ENCODE measurements at places on chromosomes 7 and 10.
A peak's percentile ranks its signal among the peaks of the same experiment; 100 is the strongest.

GRCh38 chr10:5698062-5698461, 13.4 kb downstream of the TASOR2 start:
- no peak for DNase-seq

DNA sequence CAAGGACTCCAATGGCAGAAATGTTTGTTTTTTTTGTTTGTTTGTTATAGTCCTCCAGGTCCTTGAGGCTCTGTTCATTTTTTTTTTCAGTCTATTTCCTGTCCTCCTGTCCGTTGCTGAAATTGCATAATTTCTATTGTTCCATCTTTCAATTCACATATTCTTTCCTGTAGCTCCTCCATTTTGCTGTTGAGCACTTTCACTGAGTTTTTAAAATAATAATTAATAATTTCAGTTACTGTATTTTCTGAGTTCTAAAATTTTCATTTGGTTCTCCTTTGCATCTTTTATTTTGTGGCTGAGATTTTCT, 202.3 kb upstream of the AGR3 start:
- DNase-seq: no peak

- no peak for DNase-seq
These were observed 62.4 kb upstream of the PAX2 start for GRCh38 chr10:100683004-100683403.

GRCh38 chr10:89238956-89239644, 12.5 kb downstream of the LIPA start:
- DNase-seq: no peak

- DNase-seq: no peak
These were observed 97.8 kb downstream of the AGMO start for GRCh38 chr7:15463801-15464666.

DNA sequence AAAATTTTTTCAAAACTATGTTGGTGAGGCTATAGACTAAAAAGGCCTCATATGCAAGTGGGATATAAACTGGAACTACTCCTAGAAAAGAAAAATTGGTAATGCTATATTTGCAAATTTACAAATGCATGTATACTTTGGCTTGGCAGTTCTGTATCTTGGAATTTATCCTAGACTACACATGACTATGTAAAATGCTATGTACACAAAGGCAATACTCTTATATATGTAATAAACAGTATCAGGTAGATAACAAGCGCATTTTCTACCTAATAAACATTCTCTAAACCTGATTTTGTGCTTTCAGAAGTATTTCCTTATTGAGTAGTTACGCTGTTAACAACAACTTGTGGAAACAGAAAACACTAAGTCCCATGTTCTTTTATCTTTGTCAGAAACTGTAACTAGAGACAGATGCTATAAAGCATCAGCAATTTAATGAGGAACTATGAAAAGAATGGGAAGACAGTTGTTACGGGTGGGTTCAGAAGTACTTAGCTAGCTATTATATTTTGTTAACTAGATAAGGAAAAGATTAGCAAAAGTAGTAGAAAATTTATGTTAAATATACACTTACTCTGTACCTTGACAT, 107.8 kb downstream of the ARHGAP12 start:
- DNase-seq: no peak

DNA sequence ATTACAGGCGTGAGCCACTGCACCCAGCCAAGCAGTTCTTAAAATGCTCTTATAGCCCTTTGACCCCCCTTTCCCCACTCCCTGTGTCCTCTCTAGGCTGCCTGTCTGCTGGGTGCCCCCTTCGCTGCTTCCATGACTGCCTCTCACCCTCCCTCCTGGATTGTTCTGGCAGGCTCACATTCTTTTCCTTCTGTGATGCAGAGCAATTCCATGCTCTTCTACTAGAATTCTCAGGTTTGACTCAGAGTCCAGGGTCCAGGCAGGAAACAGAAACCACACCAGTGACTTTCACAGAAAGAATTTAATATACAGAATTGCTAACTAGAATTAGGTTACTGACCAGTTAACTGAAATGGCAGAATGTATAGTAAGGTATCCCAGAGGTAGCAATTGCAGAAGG, 244.8 kb downstream of the BAMBI start:
- DNase-seq: no peak

DNA sequence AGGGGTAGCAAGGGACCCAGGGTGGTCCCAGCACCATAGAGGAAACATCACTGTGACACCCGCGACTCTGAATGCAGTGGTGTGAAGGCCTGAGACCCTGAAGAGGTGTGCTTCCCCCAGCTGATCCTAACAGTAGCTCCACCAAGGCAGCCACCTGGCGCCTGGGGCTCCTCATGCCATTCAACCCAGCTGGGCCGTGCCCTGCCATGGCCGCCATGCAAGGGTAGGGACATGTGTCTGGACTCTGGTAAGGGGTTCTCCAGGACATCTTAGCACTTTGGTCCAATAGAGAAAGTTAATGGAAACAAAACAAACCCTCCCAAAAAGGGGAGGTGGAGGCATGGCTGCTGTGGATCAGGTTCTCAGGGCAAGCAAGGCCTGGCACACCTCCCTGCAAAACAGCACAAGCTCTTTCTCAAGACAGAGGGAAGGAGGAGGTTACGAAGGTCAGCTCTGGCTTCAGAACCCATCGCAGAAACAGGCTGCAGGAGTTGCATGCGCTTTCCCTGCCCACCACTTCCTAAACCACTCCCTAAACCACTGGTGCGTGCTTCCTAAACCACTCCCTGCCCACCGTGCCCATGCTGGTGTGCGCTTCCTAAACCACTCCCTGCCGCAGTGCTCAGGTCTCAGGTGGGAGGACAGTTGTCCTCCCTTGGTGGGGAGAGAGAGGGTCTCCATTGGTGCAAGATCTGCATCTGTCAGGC, 108.7 kb downstream of the LARP4B start:
- no peak for DNase-seq

DNA sequence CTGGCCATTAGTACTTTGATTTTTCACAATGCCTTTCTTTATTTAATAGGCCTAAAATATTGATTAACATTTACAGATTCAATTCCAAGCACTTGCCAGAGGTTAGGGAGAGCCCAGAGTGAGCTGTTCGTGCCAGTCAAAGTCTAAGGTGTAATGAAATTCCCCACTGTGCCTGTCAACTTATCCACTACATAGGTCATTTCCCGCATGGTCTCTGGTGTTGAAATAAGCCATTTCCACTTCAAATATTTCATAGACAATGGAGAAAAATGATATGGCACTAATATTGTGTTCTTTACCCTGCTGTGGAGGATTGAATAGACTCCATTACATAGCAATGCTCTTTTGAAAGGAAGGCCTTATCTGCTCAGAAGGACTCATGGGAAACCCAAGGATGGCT, 978.1 kb upstream of the CELF2 start:
- no peak for DNase-seq

DNA sequence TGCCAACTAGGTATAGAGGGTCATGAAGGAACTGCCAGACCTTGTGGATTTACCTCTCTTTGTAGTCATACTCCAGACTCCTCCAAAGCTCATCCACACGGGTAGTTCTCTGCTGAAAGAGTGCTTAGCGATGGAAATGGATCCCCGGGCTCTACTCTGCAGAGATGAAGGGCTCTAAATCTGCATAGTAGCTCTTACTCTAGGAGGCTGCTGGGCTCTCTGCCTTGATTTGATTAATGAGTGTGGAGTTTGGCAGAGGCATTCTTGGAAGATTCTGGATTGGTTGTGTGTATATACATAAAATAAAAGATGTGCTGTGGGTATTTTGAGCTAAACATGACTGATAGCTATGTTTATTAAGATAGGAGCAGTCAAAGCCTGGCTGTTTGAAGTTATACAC, 21.3 kb upstream of the CPXM2 start:
- DNase-seq: no peak

GRCh38 chr10:79049931-79050895, 18.6 kb upstream of the ZMIZ1 start:
- DNase-seq: peak; percentile 37

DNA sequence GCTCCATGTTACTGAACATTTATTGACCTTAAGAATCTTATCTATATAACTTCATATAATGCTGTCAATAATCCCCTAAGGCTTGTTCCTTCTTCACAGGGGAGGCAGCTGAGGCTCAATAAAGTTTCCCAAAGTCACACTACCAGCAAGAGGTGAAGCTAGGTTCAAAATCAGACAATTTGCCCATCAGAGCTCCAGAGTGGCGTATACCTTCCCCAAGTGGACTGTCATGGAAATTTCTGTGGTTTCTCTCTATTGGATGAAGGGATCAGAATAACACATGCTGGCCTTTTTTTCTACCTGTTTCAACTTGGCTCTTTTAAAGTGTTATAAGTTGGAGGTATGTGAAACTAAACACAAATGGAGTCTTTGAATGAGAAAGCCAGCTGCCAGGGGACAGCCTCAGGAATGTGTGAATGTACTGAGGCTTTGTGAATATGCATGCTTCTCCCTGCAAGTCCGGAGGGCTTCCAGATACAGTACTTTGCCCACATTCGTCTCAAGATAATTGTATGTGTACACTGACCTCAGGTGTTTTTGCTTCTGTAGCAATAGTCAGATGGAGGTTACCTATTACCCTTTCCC, 656.3 kb upstream of the CELF2 start:
- DNase-seq: no peak

DNA sequence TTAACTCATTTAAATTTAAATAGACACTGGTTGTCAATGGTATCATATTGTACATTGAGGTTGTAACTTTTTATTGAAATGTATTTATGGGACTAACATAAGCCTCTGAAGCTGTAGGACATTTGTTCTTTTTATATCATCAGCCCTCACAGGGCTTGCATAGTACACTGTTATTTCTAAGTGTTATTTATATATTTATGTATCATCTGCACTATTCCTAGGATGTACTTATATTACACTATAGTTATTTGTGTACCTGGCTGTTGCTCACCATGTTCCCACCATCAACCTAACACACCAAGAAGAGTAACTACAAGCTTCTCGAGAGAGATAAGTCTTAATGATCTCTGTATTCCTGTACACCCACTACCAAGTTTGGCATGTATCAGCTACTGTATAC, 224.7 kb downstream of the PPP1R3A start:
- no peak for DNase-seq

DNA sequence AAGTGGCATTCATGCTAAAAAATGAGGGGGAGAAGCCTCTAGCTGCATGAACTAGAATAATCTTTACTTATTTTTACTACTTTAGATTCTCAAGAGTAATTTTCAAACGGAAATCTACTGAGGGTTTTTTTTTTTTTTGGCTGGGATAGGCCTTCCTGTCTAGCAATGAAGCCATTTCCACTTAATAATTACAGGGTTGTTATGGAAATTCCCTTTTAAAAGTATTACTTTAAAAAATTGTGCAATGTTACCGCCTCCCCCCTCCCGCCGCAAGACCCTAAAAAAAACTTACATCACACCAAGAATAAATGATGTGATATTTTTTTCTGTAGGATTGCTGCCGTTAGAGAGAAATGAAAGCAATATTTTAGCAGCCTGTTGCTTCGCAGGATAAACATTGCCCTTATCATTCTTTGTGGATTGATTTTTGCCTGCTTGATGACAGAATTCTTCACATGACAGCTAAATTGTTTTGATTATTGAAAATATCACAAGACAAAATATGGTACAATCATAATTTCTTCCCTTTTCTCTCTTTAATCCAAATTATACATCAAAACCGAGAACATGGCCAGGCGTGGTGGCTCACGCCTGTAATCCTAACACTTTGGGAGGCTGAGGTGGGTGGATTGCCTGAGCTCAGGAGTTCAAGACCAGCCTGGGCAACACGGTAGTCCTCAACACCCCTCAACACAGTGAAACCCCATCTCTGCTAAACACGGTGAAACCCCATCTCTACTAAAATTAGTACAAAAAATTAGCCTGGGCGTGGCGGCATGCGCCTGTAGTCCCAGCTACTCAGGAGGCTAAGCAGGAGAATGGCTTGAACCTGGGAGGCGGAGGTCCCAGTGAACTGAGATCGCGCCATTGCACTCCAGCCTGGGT, 32.8 kb downstream of the ARL4A start:
- DNase-seq: no peak

DNA sequence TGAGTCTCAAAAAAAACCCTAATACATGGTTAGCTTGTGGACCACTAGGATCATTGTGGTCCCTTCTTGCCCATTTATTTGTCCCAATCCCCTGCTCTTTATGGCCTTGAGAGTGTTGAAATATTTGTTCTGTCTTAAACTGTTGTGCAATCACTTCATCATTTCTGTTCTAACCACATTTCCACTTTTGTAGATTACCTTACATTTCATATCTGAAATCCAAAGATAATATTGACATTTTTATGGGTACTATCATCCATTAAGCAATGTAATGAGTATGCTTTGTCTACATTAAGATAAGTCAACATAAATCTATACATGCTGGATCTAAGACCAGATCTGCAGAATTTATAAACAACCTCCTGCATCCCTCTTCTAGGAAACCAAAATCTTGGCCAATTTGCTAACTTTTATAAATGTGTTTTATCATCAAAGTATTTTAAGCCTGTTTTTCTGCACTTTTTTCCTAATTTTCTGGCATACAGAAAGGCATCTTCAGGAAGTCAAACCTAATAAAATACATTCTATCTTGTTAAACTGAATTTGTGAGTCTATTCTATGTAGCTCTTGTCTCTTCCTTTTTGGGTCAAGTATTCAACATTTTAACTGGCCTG, 359.4 kb upstream of the CELF2 start:
- DNase-seq: no peak

DNA sequence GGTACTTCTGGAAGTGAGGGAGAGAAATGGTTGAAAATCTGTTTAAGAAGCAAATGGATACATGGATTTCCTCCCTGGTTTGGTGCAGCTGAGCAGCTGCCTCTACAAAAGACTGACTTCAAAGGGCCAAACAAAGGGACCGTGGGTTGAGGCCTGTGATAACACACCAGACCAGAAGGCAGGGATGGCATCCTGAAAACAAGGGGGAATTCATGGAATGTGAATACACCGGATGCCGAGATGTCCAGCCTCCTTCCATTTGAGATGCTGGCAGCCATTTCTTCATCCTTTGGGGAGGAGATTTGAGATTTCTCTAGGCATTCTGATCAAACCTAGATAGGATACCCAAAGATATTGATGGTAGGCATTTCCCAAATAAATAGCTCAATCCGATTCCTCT, 36.9 kb downstream of the TAF3 start:
- DNase-seq: no peak

DNA sequence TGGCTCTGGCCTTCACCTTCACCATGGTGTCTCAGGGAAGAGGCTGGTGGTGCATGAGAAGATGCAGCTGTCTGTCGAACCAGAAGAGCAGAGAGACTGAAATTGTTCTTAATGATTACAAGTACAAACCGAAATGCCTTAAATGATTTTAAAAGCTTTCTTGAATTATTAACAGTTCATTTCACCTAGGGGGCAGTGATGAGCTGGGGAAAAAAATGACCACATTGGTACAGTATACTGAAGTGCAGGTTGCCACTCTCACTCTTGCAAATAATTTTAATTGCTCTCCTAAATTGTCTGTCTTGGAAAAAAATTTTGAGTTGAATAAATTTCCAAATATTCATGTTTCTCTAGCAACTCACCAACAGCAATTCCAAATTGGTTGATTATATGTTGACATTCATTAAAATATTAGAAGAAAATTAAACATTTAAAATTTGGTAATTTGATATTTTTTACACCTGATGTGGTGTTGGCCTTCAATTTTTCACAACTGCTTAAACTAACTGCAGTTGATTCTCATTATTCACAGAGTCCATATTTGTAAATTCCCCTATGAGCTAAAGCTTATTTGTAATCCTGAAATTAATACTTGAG, 692.6 kb downstream of the ZWINT start:
- DNase-seq: no peak

- no peak for DNase-seq
These were observed 91.0 kb downstream of the AKR1D1 start for GRCh38 chr7:138167222-138167621.
